ENCODE measurements at places on chromosomes 11 and 22. TPM values are rescaled to one million over a fixed set of nuclear protein-coding genes. Genes with fewer than 3 reads are reported as not detected.

Gene OR5P2
- total RNA-seq, result not detected

Gene RAG2
- total RNA-seq, result not detected

Gene KRTAP5-2
- total RNA-seq, result not detected

Gene OR6A2
- total RNA-seq, result 0.07 TPM

Gene TRIM3
- total RNA-seq, result 8.4 TPM

Gene SOX6
- total RNA-seq, result 0.48 TPM

Gene NRGN
- total RNA-seq, result 4.2 TPM

DNA sequence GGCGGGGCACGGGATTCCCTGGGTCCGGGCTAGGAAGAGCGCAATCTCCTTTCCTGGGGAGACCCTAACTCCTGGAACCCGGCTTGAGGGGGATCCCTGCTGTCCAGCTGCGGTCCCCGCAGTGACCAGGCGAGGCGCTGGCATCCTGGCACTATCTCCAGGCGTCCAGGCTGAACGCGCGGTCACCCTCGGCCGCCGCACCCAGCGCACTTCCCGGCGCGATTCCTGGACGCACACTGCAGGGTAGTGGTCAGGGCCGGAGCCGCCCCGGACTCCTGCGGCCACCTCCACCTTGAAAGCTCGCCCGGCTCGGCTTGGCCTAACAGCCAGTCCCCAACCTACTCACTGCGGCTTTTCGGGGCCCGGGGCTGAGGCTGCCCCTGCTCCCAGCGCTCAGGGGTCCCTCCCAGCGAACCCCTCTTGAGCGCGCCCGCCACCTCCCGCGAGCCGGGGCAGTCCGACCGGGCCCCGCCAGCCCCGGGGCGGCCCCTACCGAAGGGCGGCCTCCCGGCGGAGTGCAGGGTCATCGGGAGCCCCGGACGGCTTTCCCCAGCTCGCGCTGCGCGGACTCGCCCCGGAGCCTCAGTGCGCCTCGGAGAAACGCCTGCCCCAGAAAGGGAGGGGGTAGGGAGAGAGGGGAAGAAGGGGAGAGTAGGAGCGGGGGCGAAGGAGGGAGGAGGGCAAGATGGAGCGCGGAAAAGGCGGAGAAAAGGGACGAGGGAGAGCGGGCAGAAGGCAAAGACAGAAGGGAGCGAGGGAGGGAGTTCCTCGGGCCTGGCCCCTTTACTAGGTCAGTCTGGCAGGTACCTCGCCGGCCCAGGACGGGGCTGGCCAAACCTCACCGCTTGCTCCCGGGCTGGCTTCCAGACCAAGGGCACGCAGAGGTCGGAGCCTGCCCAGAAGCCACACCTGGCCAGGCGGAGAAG lies 1.0 kb downstream of the POU2AF3 start:
- no peaks in the 10 kb centered on the region for H3K4me1 ChIP-seq
- peaks cover 42% of the 10 kb centered on the region for H3K27me3 ChIP-seq
- no peak overlapping the region for H3K27ac ChIP-seq
- H3K4me3 ChIP-seq, result peak overlapping the region; percentile 32

- H3K27ac ChIP-seq, result no peak overlapping the region
- H3K4me3 ChIP-seq, result no peak overlapping the region
- DNase-seq, result no peak
- H3K27me3 ChIP-seq, result peaks cover 25% of the 10 kb centered on the region
These were observed 519.4 kb downstream of the BRD1 start for GRCh38 chr22:49308300-49308699.

DNA sequence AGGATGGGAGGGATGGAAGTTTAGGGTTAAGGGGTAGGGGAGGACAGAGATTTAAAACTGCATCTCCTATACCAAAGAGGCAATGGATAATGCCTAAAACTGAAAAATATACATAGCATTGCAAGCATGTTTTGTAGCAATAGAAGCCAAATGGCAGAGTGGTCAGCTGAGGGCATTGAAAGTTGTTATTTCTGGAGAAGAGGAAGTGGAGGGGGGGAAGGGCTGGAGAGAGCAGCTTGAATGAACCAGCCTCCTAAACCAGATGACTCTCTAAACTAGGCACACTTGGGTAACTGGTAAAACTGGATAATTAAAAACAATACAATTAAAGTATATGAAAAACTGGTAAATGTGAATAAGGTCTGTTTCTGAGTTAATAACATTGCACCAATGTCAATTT lies 70.3 kb upstream of the TP53I11 start:
- peaks cover 15% of the 10 kb centered on the region for H3K4me1 ChIP-seq
- no peak for DNase-seq
- H3K27me3 ChIP-seq, result no peaks in the 10 kb centered on the region
- no peak overlapping the region for H3K27ac ChIP-seq

DNA sequence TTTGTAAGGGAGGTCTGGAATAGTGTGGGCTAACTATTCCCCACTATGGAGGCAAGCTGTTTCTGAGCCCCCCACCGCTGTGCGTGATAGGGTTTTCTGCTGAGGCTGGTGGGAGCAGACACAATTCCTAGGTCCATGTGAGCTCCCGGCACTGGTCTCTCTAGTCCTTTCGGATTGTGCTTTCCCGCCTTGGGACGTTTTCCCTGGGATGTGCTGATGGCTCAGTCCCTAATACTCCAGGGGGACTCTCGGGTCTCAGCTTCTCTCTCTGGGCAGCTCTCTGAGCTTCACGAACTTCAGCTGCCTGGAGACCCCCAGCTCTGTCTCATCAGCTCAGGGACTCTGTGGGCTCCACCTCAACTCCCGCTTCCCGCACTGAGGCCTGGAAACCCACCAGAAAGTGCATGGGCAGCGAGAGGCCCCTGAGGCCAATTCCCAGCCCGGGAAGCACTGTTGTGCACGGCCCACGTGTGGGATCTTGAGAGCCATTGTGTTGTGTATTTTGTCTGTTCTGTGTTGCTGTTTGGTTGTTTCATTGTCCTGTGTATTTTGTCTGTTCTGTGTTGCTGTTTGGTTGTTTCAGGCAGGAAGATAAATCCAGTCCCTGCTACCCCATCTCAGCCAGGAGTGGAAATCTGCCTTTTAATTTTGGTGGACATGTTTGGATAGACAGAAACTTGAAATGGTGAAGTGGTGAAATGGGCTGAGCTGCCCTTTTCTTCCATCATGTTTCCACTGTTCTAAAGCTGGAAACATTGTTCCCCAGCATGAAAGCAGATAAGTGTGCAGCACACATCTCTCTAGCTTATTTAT lies 12.7 kb upstream of the TNNT3 start:
- no peak overlapping the region for H3K27ac ChIP-seq
- no peaks in the 10 kb centered on the region for H3K27me3 ChIP-seq
- H3K36me3 ChIP-seq, result no peaks in the 10 kb centered on the region
- H3K4me3 ChIP-seq, result no peak overlapping the region
- no peaks in the 10 kb centered on the region for H3K4me1 ChIP-seq

- no peaks in the 10 kb centered on the region for H3K27me3 ChIP-seq
- DNase-seq, result no peak
- H3K4me3 ChIP-seq, result no peak overlapping the region
- H3K27ac ChIP-seq, result no peak overlapping the region
These were observed 114.1 kb downstream of the LARGE1 start for GRCh38 chr22:33806191-33806590.

DNA sequence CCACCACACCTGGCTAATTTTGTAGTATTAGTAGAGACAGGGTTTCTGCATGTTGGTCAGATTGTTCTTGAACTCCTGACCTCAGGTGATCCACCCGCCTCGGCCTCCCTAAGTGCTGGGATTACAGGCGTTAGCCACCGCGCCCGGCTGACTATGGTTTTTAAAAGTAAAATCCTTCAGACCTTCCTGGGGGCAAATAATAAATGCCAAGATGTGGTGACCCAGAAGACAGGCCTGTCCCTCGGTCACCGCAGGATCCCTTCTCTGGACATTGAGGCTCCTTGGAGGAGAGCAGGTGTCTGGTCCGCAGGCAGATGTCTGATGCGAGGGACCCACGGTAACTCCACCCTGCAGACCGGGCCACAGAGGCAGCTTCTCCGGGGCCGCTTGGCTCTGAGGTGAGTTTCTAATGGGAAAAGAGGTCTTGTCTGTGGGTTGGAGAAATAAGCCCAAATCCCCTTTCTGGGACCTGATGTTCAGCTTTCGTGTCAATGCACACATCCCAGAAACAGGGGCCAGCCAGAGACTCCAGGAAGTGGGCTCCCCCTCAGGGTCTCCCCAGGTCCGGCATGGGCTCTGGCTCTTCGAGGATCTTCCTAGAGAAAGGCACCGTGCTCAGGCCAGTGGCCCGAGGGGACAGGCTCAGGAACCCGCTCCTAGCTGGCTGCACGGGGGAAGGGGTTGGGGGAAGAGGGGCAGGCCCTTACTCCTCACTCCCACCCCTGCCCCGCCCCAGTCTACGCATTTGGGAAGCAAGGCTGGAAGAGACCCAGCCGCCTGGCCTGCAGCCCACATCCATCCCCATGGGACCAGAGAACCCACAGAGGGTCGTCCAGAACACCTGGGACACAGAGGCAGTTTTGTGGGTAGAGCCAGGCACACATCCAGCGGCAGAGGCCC lies 100.6 kb downstream of the WNT7B start:
- no peaks in the 10 kb centered on the region for H3K4me1 ChIP-seq
- no peak overlapping the region for H3K4me3 ChIP-seq
- DNase-seq, result no peak
- peaks cover 30% of the 10 kb centered on the region for H3K27me3 ChIP-seq
- peaks cover 2% of the 10 kb centered on the region for H3K36me3 ChIP-seq
- H3K27ac ChIP-seq, result no peak overlapping the region

- H3K36me3 ChIP-seq, result no peaks in the 10 kb centered on the region
- no peak overlapping the region for H3K4me3 ChIP-seq
- no peak for DNase-seq
- no peak overlapping the region for H3K27ac ChIP-seq
- H3K4me1 ChIP-seq, result no peaks in the 10 kb centered on the region
These were observed 328.6 kb downstream of the MN1 start for GRCh38 chr22:27472975-27473374.

GRCh38 chr11:102238391-102238821 lies 78.9 kb upstream of the BIRC3 start:
- H3K27me3 ChIP-seq, result peaks cover 46% of the 10 kb centered on the region
- H3K36me3 ChIP-seq, result no peaks in the 10 kb centered on the region
- no peak for DNase-seq

GRCh38 chr11:44901786-44902185 lies 48.9 kb downstream of the TP53I11 start:
- H3K27ac ChIP-seq, result no peak overlapping the region
- no peak overlapping the region for H3K4me3 ChIP-seq
- H3K27me3 ChIP-seq, result no peaks in the 10 kb centered on the region
- H3K4me1 ChIP-seq, result no peaks in the 10 kb centered on the region

GRCh38 chr22:31103899-31104694 lies 3.3 kb downstream of the SELENOM start:
- H3K4me1 ChIP-seq, result peaks cover 23% of the 10 kb centered on the region
- no peak for DNase-seq
- no peaks in the 10 kb centered on the region for H3K27me3 ChIP-seq

- H3K36me3 ChIP-seq, result no peaks in the 10 kb centered on the region
- no peaks in the 10 kb centered on the region for H3K27me3 ChIP-seq
- DNase-seq, result peak; percentile 43
- peak overlapping the region; percentile 58 for H3K27ac ChIP-seq
These were observed 11.3 kb downstream of the OSBP2 start for GRCh38 chr22:30705710-30706651.

All from activated T-cell treated with anti-CD3 and anti-CD28 coated beads, Interleukin-2, amount 50 U/mL, for 72 hours (primary cell).